ENCODE measurements at places on chromosomes 6 and 20.

DNA sequence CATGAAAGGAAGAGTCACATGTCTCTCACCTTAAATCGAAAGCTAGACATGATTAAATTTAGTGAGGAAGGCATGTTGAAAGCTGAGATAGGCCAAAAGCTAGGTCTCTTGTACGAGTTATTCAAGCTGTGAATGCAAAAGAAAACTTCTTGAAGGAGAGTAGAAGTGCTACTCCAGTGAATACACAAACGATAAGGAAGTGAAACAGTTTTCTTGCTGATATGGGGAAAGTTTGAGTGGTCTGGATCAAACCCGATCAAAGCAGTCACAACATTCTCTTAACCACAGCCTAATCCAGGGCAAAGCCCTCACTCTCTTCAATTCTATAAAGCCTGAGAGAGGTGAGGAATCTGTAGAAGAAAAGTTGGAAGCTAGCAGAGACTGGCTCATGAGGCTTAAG, 1.9 kb upstream of the TPD52L1 start:
- DNase-seq = no peak

DNA sequence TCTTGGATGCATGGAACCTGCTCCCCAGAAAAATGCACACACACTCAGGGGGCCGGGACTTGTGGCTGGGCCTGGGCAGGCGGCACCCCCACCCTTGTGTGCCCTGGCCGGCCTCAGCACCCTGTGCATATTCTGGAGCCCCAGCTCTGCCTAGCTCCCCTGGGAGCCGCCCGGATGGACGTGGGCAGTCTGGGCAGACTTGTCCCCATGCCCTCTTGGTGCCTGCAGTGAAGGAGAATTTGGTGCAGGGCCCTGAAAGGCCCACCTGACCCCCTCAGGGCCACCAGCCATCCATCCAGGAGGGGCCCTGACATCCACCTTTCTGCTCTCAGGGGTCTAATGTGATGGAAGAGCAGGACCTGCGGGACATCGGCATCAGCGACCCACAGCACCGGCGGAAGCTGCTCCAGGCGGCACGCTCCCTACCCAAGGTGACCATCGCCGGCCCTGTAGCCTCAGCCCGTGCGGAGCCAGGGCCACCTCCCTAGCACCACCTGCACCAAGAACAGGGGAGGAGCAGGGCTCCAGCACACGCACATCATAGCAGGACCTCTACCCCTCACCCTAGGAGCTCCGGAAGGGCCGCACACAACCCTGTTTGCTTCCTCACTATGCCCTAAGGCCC, 62.8 kb downstream of the TCP11 start:
- DNase-seq = no peak

DNA sequence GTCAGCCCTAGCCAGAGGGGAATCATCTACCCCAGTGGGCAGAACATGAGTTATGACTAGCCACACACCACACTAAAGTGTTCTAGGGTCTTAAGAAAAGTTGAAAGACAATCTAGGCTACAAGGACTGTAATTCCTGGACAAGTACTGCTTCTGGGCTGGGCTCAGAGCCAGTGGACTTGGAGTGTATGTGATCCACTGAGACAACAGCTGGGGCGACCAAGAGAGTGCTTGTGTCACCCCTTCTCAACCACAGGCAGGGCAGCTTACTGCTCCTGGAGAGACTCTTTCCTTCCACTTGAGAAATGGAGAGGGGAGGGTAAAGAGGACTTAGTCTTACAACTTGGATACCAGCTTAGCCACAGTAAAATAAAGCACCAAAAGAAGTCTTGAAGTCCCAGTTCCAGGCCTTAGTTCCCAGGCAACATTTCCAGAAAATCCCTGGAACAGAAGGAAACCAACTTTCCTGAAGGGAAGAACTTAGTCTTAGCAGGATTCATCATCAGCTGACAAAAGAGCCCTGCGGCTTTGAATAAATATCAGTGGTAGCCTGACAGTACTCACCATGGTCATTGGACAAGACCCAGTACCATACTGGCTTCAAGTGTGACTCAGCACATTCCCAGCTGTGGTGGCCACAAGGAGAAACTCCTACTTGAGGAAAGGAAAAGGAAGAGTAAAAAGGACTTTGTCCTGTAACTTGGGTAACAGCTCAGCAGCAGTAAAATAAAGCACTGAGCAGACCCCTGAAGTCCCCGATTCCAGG, 355.1 kb upstream of the ADGRB3 start:
- no peak for DNase-seq

GRCh38 chr6:27980111-27980510, 23.1 kb downstream of the OR2B6 start:
- no peak for DNase-seq

DNA sequence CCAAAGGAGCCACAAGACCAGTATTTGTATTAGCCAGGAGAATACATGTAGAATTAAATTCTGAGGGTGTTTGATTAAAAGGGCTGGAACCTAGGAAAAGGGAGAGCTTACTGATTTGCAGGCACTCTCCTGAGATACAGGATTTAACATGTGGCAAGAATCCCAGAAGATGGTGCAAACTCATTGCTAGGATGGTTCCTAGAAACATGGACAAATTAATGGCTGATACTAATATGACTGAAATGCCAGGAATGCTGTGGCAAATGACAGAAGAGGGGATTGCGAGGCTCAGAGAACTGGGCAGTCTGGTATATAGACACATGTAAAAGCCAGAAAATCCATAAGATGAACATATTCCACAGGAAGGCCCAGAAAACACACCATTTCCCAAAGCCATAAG, 118.1 kb downstream of the RWDD2A start:
- no peak for DNase-seq

GRCh38 chr6:66725670-66726069, 1018.6 kb upstream of the EYS start:
- no peak for DNase-seq

DNA sequence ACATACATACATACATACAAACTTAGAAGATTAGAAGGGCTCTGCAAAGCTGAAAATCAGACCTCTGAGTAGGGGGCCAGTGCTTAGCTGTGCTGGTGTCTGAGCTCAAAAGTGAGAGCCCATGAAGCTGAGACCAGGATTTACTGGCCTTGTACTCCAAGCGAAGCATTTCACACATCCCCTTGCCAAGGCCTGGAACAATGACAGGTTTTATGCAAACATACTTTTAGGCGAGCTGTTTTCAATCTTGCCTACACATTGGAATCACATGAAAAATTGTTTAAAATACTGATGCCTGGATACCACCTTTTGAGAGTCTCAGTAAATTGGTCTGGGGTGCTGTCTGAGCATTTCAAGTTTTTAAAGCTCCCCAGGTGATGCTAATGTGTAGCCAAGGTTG, 80.9 kb upstream of the SRSF6 start:
- no peak for DNase-seq

DNA sequence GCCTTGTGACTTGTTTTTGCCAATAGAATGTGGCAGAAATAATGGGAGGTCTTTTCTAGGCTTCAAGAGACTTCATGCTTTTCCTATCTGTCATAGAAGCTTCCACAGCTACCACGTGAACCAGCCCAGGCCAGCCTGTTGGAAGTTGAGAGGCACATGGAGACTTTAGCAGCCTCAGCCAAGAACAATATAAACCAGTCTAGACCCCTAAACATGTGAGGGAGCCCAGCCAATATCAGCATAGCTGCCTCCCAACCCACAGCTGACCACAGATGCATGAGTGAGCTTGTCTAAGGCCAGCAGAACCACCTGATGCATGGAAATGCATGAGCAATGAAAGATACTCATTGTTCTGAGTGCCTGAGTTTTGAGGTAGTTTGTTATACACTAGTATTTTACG, 540.7 kb upstream of the BTBD3 start:
- no peak for DNase-seq

DNA sequence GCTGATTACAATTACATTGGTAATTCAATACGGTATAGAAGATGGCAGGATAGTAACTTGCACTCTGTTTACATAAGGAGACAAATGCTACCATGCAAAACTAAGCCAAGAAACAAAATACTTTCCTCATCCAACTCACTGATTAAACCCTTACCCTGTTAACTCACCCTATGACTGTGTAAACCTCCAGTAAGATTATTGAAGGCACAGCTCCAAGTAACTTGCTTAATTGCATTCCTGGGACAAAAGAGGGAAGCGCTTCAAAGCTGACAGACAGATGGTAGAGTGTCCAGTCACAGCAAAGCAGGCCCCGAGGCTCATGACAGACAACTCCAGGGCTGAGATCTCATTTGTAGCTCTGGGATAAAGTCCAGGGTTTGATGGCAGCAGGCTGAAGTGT, 6.9 kb upstream of the KIF16B start:
- peak; percentile 88 for DNase-seq

DNA sequence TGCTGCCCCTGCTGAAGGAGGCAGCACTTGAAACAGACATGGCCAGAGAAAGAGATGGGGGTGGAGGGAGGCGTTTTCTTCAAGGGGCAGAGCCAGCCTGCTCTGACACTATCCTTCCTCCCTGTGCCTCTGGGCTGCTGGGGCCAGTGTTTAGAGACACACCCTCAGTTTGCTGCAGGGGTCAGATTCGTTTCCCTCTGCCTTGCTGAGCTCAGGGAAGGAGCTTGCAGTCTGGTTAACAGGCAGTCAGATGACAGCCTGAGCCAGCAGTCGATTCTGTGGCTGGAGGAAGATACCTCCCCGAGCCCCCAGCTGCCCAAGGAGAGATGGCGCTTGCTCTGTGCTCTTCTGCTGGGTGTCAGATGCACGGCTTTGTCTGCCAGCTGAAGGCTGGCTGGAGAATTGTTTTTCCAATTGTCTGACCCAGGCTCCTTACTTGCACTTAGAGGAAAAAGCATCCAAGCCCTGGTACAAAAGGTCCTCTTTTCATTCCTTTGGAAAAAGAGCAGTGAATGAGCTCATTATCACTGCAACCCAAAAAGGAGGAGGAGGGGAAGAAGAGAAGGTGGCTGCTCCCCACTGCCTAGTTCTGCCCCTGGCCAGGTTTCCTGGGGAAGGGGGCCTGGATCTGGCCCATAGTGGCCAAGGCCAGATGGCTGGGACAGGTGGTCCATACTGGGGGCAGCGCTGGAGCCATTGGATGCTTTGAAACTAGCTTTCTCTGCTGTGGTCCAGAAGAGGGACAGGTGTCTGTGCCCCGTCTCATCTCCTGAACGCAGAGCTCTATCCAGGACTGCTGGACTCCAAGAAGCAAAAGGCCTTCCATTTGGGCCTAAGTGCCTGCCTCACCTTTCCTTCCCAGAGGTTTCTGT, 88.2 kb downstream of the TCP11 start:
- DNase-seq = no peak

GRCh38 chr6:15881150-15881549, 218.3 kb upstream of the DTNBP1 start:
- DNase-seq = no peak

Data from trophoblast cell (in vitro differentiated cells and primary cell).